ENCODE measurements at places on chromosomes 4 and X.

GRCh38 chrX:138037548-138037947 is 471.6 kb downstream of the ZIC3 start:
- DNase-seq: no peak

DNA sequence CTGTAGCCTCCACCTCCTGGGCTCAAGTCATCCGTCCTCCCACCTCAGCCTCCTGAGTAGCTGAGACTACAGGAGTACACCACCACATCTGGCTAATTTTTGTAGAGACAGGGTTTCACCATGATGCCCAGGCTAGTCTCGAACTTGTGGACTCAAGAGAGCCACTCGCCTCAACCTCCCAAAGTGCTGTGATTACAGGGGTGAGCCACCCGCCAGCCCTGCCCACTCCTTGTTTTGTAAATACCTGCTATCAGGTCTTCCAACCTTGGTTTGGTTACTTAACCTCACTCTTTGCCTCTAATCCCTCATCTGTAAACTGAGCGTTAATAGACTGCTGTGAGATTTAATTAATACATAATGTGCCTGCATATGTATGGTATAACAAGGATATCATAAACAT is 803 bp downstream of the CNGA1 start:
- DNase-seq: no peak

GRCh38 chrX:72652082-72652481 is 62.0 kb downstream of the PHKA1 start:
- DNase-seq: no peak

- no peak for DNase-seq
Observed at GRCh38 chr4:122458625-122459024, 2.1 kb upstream of the IL2 start.

DNA sequence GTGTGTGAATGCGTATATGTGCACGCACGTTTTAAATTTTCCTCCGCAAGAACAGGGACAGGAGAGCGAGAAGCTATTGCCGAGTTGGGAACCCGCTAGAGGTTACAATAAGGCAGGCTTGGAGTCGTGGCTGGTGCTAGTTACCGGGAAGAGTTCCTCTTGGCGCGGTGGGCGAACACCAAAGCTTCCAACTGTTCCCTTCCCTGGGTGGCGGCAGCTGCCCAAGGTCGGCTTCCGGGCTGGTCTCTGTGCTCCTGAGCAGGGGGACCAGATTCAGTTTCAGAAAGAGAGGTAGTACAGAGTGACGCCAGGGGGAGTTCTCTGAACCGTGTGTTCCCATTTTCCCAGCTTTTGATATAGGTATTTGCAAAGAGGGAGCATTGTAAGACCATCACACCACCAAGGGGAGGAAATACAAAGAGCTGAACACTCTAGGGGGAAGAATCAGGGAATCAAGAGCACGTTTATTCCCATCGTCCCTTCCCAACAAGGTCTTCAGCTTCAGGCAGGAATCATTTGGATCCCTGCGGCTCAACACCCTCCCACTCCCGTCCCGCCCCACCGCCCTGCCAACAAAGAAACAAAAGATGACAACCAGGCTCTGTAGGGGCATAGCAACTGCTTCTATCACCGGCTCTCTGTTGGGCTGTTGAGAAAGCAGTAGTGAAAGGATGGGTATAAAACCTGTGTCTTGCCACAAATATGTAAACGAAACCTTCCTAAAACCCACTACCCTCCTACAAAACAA is 113.6 kb upstream of the TEX13C start:
- DNase-seq: peak; percentile 42

DNA sequence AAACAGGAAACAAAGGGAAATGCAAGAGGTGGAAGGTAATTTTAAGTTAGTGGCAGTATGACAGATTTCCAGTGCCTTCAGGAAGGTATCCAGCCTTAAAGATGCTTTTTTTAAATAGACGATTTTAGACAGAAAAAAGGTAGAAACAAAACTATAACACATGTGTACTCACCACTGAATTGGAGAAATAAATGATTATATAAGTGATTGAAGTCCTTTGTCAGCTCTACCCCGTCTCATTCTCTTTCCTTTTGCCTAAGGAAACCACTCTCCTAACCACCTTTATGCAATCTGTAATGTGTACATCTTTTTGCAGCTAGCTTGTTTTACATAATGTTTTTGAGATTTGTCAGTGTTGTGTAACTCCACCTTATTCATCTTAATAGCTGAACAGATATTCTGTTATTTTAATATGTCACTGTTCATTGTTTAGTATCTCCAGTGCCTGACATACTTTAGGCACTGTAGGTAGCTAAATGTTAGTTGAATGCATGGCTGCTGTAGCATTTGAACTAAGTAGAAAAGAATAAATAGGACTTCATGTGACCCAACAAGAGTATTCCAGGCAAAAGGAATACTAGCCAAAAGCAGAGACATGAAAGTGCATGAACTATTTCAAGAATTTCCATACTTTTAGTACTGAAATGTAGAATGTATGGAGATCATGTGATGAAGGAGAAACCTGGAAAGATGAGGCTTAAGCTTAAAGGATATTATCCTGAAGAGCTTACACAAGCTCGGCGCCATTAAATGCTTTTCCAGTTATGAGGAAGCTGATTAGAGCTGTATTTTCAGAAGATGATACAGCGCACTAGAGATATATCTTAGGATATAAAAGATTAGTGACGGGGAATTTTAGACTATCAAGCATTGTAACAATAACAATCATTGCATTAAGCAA is 865 bp downstream of the FAM200B start:
- DNase-seq: no peak

GRCh38 chr4:117676153-117676552 is 358.1 kb upstream of the NDST3 start:
- no peak for DNase-seq

DNA sequence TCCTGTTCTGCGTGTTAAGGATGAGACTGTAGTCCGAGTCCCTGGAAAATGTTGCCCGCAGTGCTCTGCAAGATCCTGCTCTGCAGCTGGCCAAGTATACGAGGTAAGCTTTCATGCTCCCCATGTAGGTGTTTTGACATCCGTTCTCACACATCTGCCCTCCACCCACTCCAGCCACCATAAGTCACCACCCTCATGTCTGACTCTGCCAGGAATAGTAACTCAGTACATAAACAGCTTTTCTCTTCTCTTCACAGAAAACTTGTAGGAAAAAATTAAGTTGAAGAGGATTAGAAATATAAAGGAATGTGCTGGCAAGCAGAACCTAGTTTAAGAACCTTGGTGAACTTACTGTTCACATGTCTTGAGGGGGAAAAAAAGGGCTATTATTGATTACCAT is 207.9 kb downstream of the FRAS1 start:
- DNase-seq: no peak

All from NCI-H1105 (cell line).